Stimulated activated CD8-positive, alpha-beta memory T cell treated with anti-CD3 and anti-CD28 coated beads, Interleukin-4, amount 100 ng/mL, for 1 hour (primary cell): ENCODE measurements at places on chromosomes 4 and X.

GRCh38 chr4:2070421-2071251, 11.5 kb downstream of the NAT8L start:
- DNase-seq = no peak

DNA sequence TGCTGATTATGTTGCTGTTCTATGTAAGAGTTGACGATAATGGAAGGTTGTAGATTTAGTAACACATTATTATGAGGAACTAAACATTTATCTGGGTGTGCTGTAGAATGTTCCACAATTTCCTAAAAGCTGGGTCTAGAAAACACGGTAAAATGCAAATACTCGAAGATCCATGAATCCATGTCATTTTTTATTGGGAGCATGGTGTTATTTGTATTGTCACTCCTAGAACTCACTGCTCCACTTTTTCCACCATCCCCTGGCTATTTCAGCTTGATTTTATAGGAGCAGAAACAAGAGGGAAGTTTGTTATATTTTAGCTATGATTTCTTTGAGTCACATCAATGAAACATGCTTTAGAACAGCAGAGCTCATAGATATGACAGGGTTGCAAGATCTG, 155.0 kb upstream of the ANK2 start:
- DNase-seq = no peak

DNA sequence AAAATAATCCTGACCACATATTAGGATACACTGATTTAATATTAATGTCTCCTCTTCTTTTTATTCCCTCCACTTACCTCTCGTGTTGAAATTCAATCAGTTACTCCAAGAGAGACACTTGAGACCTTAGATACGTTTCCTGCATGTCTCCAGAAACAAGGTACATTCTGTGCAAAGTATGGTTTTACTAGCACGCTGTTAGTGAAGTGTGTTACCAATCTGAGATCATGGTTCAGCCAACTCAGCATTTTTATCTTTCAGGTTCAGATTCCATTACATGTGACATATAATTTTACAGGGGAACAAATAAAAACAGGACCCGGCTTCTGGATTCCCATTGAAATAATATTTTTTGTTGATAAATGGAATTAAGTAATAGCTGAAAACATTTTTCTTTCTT, 32.2 kb downstream of the PDLIM5 start:
- no peak for DNase-seq

- no peak for DNase-seq
Observed at GRCh38 chr4:57053508-57053907, 56.7 kb downstream of the IGFBP7 start.

GRCh38 chr4:187417721-187418120, 577.9 kb upstream of the ZFP42 start:
- DNase-seq = no peak
